Spleen (tissue), 13 donors: ENCODE measurements at places on chromosomes 5 and 9. TPM values are rescaled to one million over a fixed set of nuclear protein-coding genes. Genes with fewer than 3 reads are reported as not detected.
A peak's percentile ranks its signal among the peaks of the same experiment; 100 is the strongest.

RPL12 gene
- 1,149 TPM for total RNA-seq

IL3 gene
- total RNA-seq = not detected

MTREX gene
- 48.4 TPM for total RNA-seq

PCDH1 gene
- 5.4 TPM for total RNA-seq

PRRT1B gene
- not detected for total RNA-seq

MACIR gene
- 11.7 TPM for total RNA-seq

VDAC1 gene
- 69.2 TPM for total RNA-seq

PCDHB16 gene
- total RNA-seq = 1.7 TPM

- H3K4me1 ChIP-seq = no peaks in the 10 kb centered on the region
- no peak for DNase-seq
- no peak overlapping the region for H3K4me3 ChIP-seq
- peaks cover 7% of the 10 kb centered on the region for H3K27me3 ChIP-seq
- H3K27ac ChIP-seq = no peak overlapping the region
Observed at GRCh38 chr5:43204958-43205357, 12.9 kb downstream of the NIM1K start.

- DNase-seq = no peak
- no peaks in the 10 kb centered on the region for H3K36me3 ChIP-seq
- H3K27me3 ChIP-seq = no peaks in the 10 kb centered on the region
- peak overlapping the region; percentile 67 for H3K27ac ChIP-seq
- peaks cover 53% of the 10 kb centered on the region for H3K4me1 ChIP-seq
Observed at GRCh38 chr5:141507387-141508091, 18.7 kb downstream of the PCDHGC5 start.

DNA sequence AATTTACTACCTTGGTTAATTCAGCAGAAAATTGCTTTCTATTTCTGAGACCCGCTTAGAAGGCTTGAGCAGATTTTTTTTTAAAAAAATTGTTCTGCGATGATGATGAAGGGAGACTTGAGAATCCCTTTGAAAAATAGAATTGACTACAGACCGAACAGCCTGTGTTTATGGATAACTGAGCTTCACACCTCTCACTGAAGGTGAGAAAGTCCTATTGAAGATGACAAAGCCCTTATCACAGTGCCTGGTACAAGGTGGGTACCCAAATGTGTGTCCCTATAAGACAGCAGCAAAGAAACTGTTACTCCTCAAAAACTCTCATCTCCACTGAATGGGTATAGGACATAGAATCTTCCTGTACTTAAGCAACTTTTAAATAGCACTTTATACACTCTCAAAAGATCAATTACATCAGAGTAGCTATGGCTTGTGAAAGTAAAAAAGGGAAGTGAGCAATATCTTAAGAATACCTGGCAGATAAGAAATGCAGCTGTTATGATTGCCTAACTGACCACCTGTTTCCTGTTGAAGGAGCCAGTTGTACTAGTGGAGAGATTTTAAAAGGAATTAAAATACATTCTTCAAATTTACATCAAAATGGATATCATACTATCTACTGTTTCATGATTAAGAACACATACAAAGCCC lies 419.7 kb downstream of the CHSY3 start:
- H3K4me3 ChIP-seq = no peak overlapping the region
- H3K27ac ChIP-seq = peak overlapping the region; percentile 25
- no peaks in the 10 kb centered on the region for H3K36me3 ChIP-seq
- DNase-seq = no peak
- no peaks in the 10 kb centered on the region for H3K4me1 ChIP-seq

DNA sequence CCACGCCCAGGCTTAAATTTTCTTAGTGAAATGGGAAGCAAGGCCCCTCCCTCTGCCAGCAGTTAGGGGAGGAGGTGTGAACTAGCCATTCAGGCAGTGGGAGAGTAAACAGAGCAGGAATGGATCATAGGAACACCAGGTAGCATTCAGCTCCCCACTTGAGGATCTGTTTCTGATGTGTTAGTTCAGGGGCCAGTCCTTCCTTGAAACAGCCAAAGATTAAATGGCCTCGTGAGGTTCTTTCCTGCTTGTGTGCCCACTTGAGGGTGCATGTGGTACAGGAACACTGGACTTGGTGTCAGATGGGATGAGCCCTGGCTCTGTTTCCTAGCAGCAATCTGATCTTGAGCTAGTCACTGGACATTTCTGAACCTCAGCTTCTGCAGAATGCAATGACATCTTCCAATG lies 21.2 kb downstream of the FAXDC2 start:
- DNase-seq = no peak
- no peaks in the 10 kb centered on the region for H3K27me3 ChIP-seq
- no peak overlapping the region for H3K4me3 ChIP-seq
- no peaks in the 10 kb centered on the region for H3K4me1 ChIP-seq

DNA sequence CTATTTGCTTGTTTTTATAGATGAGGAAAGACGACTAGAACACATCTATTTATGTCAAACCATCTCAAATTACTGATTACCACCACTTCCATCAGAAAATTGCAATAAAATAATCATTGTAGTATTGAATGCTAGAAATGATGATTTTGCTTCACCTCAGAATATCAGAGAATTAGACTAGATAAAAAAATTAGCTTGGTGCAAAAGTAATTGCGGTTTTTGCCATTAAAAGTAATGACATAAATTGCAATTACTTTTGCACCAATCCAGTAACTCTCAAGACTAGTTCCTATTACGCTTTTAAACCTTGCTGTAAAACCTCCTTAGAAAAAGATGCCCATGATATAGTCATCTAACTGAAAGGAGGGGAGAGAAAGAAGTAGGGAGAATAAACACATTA lies 556.7 kb upstream of the GRIN3A start:
- H3K27me3 ChIP-seq = no peaks in the 10 kb centered on the region
- H3K4me1 ChIP-seq = no peaks in the 10 kb centered on the region
- no peak overlapping the region for H3K27ac ChIP-seq
- no peaks in the 10 kb centered on the region for H3K36me3 ChIP-seq
- DNase-seq = no peak

DNA sequence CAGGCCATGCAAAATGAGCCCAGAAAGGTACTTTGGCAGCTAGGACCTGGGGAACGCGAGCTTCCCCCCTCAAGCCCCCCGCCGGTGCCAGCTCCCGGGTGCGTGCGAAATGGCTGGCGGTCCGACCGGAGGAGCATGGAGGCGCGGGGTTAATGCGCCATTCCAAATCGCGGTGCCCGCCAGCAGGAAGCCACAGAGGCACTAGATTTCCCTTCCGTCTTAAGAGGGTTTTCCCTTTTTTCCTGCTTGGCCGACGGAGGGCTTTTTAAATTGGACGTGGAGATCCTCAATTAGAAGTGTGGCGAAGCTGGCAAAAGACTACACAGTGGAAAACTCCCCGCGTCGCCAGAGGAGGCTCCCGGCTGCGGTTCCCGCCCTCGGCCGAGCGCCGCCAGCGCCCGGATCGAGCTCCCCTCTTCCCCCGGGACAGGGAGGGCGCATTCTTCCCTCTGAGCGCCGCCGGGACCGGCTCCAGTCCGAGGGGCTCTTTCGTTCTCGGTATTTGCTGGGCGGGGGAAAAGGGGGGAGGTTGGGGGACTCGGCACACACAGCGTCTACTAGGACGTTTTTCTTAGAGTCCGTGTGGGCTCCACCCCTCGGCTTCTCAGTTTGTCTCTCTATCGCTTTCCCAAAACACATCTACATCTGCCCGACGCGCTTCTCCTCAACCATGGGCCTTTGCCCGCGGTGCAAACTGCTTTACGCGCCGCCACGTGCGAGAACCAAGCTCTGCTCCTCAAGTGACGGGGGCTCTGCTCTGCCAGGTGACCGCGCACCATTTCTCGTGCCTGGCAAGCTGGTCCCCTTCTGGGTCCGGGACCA lies 3.0 kb downstream of the GDNF start:
- H3K4me1 ChIP-seq = peaks cover 24% of the 10 kb centered on the region
- DNase-seq = no peak
- no peaks in the 10 kb centered on the region for H3K36me3 ChIP-seq
- H3K27me3 ChIP-seq = peaks cover 77% of the 10 kb centered on the region
- H3K27ac ChIP-seq = no peak overlapping the region

- H3K27me3 ChIP-seq = peaks cover 35% of the 10 kb centered on the region
- peaks cover 46% of the 10 kb centered on the region for H3K4me1 ChIP-seq
- no peaks in the 10 kb centered on the region for H3K36me3 ChIP-seq
- H3K4me3 ChIP-seq = no peak overlapping the region
- H3K27ac ChIP-seq = no peak overlapping the region
Observed at GRCh38 chr5:138646671-138647070, 71.5 kb upstream of the HSPA9 start.

- peak overlapping the region; percentile 81 for H3K4me3 ChIP-seq
- peaks cover 35% of the 10 kb centered on the region for H3K4me1 ChIP-seq
- H3K36me3 ChIP-seq = no peaks in the 10 kb centered on the region
- no peak for DNase-seq
Observed at GRCh38 chr5:103120607-103121200, 603 bp downstream of the PPIP5K2 start.

DNA sequence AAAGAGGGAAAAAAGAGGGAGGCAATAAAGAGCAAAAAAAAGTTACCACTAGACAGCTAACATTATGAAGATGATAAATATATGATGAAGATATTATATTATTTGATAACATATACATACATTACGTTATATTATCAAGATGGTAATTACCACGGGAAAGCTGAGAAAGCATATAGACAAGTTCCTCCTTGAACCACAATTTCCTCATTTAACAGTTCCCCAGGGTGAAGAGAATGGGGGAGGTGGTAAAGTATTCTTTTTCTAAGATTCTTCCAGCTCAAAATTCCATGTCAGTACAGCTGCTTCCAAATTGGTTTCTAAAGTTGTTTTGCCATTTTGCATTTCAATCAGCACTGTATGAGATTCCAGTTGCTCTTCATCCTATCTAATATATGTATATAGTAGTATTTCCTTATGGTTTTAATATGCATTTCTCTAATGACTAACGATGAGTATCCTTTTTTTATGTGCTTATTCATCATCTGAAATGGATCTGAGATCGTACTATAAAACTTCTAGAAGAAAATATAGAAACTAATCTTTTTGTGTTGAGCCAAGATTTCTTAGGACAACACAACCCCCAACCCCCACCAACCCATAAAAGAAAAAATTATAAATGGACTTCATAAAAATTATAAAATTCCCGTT lies 49.5 kb upstream of the C9orf72 start:
- no peak overlapping the region for H3K4me3 ChIP-seq
- H3K27me3 ChIP-seq = no peaks in the 10 kb centered on the region
- DNase-seq = no peak
- H3K27ac ChIP-seq = peak overlapping the region; percentile 26
- H3K36me3 ChIP-seq = no peaks in the 10 kb centered on the region
- H3K4me1 ChIP-seq = peaks cover 9% of the 10 kb centered on the region

DNA sequence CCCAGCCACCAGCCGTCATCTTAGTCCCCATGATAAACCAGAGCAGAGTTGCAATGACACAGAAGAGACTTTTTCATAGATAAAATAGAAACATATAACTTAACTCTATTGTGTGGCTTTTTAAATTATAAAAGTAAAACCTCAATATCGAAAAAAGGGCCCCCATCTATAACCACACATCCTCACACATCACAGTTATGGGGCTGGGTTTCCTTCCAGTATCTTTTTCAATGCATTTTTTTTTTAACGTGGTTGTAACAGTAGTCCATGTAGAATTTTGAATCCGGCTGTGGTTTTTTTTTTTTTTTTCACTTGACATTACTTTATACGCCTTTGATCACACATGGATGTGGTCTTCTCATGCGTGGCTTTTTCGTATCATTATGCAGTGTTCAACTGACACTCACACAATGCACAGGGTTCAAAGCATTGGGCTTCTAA lies 77.4 kb downstream of the CFAP77 start:
- no peak overlapping the region for H3K4me3 ChIP-seq
- no peaks in the 10 kb centered on the region for H3K4me1 ChIP-seq
- H3K27ac ChIP-seq = no peak overlapping the region
- peaks cover 84% of the 10 kb centered on the region for H3K27me3 ChIP-seq
- H3K36me3 ChIP-seq = no peaks in the 10 kb centered on the region
- no peak for DNase-seq

- no peak for DNase-seq
- no peak overlapping the region for H3K4me3 ChIP-seq
- H3K27me3 ChIP-seq = no peaks in the 10 kb centered on the region
- peaks cover 2% of the 10 kb centered on the region for H3K36me3 ChIP-seq
- peaks cover 21% of the 10 kb centered on the region for H3K4me1 ChIP-seq
- H3K27ac ChIP-seq = no peak overlapping the region
Observed at GRCh38 chr5:109351988-109352864, 57.5 kb downstream of the PJA2 start.
